ENCODE measurements at places on chromosomes 1 and 21. TPM values are rescaled to one million over a fixed set of nuclear protein-coding genes. Genes with fewer than 3 reads are reported as not detected.

Gene OR2T2
- total RNA-seq: not detected

Gene SPAG17
- not detected for total RNA-seq

Gene MIGA1
- total RNA-seq: 9.7 TPM

Gene GNAT2
- total RNA-seq: 0.34 TPM

Gene TRIM17
- total RNA-seq: 0.91 TPM

Gene GJA4
- total RNA-seq: 1.4 TPM

DNA sequence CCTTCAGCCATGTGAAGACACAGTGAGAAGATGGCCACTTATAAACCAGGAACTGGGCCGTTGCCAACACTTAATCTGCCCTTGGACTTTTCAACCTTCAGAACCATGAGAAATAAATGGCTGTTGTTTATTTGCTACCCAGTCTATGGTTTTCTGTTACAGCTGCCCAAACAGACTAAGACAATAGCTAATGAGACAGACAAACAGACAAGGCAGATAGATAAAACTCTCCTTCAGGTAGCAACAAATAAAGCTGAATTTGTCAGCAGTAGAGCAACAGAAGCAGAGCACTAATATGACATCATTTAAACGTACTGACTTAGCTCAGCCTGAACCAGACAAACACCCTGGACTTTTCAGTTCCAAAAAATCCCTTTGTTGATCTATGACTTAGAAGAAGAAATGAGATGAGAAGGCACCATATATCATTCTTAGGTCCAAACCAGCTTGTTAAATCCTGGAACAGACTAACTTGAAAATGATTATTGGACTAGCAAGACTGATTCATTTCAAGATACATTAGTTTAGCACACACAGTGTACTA is 27.0 kb downstream of the ZZZ3 start:
- no peak for DNase-seq

DNA sequence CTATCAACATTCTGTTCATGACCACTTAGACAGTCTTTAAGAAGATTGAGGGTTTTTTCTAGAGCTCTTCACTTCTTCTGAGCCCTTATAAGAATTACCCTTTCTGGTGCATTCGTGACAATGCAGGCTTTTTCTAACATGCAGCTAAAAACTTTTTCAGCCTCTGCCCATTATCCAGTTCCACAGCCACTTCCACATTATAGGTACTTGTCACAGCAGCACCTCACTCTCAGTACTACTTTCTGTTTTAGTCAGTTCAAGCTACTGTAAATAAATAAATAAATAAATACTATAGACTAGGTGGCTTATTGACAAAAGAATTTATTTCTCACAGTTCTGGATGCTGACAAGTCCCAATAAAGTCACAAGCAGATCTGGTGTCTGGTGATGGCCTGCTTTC is 284.4 kb upstream of the PKN2 start:
- no peak for DNase-seq

GRCh38 chr1:209403921-209404320 is 179.6 kb upstream of the CAMK1G start:
- no peak for DNase-seq

DNA sequence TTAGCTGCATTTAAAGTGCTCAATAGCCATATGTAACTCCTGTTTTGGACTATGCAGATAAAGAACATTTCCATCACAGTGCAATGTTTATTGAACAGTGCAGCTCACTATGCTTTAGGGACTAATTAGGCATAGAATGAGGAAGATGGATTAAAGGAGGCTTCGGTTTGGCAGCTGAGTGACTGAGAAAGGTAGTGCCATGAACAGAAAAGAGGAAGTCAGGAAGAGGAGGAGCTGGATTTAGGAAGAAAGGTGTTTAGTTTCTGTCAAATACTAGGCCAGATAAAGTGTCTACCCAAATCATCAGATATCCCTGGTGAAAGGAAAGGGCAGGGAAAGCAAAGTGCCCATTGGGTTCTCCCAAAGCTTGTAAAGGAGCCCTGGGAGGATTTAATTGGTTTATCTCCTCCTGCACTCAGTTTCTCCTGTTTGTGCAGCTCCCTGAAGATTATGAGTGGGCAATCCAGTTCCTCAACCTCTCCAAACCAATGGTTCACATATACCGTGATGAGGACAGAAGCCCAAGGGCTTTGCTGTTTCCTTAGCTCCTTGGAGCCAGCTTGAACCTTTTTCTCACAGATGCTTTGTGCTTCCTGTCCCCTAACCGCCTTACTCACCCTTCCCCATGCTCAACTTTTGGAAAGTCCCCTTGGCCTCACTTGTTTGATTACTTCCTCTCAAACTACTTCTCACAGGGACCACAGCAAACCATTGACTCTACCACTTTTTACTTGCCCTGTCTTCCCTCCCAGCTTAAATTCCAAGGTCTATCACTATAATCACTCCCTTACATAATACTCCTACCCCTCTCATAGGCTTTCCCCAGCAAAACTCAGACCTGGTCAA is 3.5 kb upstream of the RAP1A start:
- DNase-seq: no peak

DNA sequence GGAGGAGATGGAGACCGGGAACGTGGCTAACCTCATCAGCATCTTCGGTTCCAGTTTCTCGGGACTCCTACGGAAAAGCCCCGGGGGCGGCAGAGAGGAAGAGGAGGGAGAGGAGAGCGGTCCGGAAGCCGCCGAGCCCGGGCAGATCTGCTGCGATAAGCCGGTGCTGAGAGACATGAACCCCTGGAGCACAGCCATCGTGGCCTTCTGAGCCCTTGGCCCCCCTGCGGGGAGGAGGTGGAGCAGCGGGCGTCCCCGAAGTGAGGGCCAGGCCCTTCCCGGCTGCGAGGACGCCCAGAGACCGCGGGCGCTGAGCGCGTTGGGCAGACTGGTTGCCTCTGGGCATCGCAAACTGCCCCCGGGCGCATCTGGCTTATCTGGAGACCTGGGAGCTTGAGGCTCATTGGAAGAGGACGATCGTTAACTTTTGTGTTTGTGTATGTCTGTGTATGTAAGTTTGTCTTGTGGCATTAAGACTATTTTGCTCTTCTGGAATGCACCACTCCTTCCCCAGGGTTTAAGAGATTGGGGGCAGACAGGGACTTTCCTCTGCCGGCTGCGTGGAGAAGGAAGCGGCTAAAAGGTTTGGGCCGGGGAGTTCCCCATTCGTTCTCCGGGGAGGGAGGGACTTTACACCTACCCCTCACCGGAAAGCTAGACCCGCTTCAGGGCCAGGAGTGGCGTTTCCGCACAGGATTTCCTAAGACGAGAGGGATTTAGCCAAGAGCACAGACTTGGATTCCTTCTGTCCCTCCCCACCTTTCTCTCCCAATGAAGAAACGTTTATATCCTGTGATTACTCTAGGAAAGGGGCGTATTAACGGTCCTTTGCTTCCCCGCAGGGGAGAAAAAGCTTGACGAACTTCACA is 1.4 kb downstream of the IER5 start:
- DNase-seq: peak; percentile 72

DNA sequence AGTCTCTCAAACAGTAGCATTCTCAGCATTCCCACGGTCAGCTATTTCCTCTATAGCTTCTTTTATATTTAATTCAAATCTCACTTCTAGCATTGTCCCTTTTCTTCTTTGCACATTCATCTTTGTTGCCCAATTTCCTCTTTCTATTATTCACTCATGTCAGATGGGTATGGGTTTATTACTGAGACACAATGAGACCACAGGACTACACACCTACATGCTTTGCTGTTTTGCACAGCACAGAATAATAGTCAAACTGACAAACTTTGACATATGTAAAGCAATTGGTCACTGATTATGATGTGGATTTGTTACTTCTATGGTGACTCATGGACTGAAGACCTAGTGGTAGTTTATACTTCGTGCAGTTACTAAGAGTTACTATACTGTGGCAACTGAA is 5.8 kb upstream of the CD1C start:
- DNase-seq: no peak

GRCh38 chr1:24426744-24427544 is 11.3 kb downstream of the NIPAL3 start:
- no peak for DNase-seq

- DNase-seq: no peak
Observed at GRCh38 chr1:154611150-154611862, 3.3 kb upstream of the ADAR start.

Data from activated naive CD4-positive, alpha-beta T cell treated with anti-CD3 and anti-CD28 coated beads, Interleukin-2, amount 50 U/mL, for 72 hours (primary cell).